ENCODE measurements at places on chromosomes 2 and 18.

- no peak for DNase-seq
These were observed 178.5 kb upstream of the SESTD1 start for GRCh38 chr2:179443180-179443579.

- no peak for DNase-seq
These were observed 22.3 kb downstream of the SNED1 start for GRCh38 chr2:241020629-241021190.

DNA sequence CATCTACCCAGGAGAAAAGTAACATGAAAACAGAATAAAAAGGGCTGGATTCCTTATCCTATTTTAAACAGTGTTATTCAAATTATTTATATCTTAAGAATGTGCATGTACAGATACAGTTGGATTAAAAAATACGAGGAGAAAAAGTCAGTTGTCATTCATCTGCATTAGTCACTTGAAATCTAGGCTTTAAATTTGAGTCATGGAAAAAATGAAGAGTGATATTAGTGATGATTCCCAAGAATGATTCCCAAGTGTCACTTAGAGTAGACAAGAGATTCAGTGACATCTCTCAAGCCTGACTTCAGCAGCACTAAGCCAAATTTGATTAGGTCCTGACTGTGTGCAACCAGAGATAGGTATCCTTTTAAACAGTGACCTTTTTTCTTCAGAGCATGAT lies 394.2 kb downstream of the IRS1 start:
- DNase-seq: no peak

GRCh38 chr2:109174626-109175349 lies 45.8 kb downstream of the SH3RF3 start:
- no peak for DNase-seq

GRCh38 chr2:8840475-8841091 lies 3.2 kb upstream of the KIDINS220 start:
- DNase-seq: peak; percentile 10

DNA sequence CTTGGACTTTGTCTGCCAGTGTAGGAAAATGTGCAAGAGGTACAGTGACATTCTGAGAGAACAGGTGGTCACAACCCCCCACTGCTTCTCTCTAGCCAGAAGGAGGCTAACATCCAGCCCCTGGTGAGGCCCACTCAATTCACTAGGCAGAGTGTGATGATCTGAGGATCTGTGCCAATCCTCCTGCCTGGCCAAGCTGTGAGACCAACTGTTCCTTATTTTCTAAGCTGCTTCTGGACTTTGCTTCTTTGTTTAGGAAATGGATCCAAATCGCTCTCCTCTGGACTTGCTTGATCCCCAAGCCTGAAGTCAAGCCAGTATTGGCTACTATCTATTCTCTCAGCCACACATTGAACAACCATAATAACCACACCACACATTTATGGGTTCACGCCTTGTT lies 202.8 kb downstream of the PIK3C3 start:
- peak; percentile 94 for DNase-seq

- DNase-seq: peak; percentile 75
These were observed 125.1 kb downstream of the CPS1 start for GRCh38 chr2:210681491-210681890.

- no peak for DNase-seq
These were observed 36.6 kb downstream of the UBE2F start for GRCh38 chr2:238003234-238004031.

DNA sequence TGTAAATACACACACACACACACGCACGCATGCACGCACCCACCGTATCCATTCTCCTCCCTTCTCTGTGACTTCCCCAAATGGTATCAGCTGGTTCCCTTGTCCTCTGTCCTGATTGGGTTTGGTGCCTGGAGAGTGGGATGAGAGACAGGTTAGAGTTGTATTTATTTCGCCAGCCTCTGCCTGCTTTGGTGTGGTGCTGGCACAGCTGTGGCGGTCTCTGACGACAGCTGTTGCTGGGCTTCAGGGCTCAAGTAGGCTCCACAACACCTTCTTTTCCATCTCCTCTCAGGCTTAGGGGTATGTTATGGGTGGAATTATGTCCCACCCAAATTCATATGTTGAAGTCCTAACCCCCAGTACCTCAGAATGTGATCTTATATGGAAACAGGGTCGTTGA lies 94.9 kb upstream of the ITGA6 start:
- DNase-seq: no peak

DNA sequence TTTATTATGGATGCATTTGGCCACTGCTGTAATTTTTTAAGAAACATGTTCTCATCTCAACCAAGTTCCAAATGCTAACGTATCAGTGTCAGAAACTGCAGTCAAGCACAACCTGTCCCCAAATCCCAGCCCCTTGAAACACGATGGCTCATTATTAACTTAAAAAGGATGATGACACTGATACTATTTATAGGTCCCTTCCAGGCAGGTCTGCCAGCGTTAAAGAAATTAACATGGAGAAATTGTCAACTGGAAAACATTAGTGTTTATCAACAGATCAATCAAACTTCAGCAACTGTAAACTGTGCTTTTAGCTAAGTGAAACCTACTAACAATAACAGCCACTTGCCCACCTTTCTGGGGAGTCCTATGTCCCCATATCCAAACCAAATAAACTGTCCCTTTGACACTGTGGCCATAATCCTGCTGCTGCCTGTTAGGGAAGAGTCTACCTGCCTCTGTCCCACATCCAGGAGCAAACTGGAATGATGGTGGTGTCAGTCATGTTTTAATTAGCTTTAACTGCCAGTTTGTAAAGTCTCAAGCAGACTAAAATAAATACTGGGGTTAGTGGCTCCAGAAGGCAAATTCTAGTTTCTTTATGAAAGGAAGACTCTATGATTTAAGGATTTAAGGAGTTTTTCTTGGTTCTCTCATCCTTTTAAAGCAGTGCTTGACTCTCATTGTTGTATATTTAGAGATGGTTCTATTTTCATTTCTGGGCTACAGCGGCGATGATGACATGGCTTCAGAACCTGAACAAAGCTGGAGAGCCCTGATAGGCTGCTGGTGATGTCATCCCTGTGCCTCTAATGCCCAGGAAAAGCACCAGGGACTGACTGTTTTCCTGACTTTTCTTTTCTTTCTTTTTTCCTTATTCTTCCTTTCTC lies 583.6 kb upstream of the PIK3C3 start:
- peak; percentile 93 for DNase-seq

DNA sequence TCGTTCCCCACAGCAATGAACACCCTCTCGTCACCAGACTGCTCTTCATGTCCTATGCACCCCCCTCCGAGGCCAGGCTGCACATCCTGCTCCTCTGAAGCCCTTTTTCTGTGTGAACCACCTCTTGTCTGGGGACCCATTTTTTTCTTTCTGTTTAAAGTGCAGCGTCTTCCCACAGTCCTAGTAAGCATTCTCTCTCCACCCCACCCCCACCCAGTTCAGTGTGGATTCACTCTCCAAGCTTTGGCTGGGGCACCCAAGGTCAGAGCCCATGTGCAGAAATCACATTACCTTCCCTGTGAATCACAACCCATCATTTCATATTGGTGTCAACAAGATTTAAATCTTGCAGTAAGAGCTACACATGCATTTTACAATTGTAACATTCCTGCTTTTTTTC lies 26.4 kb upstream of the PKDCC start:
- DNase-seq: no peak

- DNase-seq: no peak
These were observed 59.6 kb downstream of the FASTKD2 start for GRCh38 chr2:206824993-206825392.

DNA sequence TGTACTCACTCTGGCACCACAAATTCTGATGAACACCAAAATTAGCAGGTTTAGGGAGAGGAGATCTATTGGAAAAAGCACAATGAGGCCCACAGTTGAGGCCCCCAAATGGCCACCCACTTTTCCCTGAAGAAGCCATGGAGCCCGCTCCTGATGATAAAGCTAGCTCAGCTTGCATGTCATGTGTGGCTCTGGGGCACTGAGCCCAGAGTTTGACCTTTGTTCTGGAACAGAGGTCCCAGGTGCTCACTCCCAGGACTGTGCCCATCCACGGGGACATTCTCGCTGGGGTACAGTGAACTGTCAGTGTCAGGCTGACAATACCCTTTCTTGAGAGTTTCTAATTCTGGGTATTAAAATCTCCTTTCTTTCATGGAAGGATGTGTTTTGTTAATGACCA lies 36.2 kb downstream of the XDH start:
- DNase-seq: no peak

DNA sequence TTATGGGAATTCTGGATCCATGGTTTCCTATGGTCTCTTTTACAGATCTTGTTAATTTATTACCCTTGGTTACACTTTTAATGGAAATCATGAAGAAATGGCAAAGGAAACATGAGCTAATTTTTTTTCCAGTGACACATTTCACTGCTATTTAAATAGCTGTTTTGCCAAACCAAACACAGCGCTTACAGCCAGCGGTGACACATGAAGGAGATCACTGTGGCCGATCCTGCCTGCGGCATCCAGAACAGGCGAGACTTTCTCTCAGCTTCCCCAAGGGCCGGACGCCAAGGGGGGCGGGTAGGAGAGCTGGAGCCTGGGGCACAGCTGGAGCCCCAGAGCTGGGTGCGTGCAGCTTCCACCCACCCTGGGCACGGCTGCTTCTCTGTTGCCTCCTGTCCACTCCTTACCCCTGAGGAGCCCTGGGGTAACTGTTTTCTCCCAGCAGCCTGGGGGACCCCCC lies 81.4 kb upstream of the PKDCC start:
- DNase-seq: peak; percentile 47

GRCh38 chr2:229431327-229431954 lies 160.4 kb upstream of the PID1 start:
- DNase-seq: peak; percentile 2

DNA sequence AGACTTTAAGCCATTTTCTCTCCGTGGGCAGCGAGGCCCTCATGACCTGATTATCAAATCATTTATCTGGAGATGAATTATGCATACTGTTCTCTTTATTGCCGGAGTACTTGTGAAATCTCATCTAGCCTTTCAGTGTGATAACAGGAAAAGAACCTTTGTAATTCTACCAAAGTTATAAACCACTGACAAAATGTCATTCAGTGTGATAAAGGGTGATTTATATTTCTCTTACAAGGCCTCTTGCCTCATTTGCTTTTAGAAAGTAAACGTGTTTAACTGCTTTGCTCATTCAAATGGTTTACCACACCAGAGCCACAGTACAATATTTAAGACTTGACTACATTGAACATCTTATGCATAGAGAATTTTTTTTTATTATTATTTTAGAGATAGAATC lies 13.8 kb downstream of the MTCL1 start:
- DNase-seq: no peak

- peak; percentile 16 for DNase-seq
These were observed 11.6 kb upstream of the BOK start for GRCh38 chr2:241546771-241547498.

- DNase-seq: no peak
These were observed 34.8 kb downstream of the ASB1 start for GRCh38 chr2:238461491-238461890.

GRCh38 chr18:46624127-46624526 lies 32.9 kb downstream of the LOXHD1 start:
- DNase-seq: no peak

DNA sequence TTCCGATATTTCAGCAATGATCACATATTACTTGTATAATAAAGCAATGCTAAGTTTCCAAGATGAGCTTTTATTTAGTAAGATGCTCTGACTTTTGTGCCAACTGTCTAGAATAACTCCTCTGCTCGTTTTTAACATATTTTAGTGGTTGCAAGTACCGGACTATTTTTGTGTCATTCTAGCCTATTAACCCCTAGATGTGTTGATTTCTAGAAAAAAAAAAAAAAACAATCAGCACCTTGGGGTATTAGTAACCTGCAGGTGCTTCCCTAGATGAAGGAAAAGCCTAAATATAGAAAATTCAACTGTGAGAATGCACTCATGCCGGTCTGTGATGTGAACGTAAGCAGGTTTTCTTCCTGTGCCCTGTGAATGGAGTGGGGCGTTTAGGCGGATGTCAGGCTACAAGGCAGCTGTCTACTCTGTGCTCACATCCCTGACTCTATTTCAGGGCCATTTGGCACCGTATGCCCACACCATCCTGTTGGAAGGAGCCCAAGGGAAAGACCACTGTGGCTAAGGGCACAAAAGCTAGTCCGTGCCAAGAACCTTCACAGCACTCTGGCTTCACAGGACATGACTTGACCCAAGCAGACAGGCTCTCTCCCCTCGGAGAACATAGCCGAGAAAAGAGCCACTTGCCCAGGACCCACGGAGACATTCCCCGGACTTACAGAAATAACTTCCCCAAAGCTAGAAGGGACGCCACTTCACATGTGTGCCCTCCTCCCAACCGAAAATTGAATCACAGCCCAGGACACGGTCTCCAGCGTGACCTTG lies 60.9 kb upstream of the AGAP1 start:
- no peak for DNase-seq

DNA sequence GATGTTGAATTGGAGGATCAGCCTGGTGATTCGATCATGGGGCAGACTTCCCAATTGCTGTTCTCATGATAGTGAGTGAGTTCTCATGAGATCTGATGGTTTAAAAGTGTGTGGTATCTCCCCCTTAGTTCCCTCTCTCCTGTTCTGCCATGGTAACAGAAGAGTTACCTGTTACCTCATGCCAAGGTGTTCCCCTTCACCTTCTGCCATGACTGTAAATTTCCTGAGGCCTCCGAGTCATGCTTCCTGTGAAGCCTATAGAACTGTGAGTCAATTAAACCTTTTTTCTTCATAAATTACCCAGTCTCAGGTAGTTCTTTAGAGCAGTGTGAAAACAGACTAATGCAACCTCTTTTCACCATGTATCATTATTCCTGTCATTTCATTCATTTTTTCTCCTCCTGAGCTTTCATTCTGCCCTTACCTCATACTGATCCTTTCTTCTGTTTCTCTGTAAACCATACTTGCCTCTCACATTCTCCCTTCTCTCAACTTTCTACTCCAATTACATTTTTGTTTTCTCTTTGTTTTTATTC lies 22.0 kb downstream of the STARD6 start:
- peak; percentile 20 for DNase-seq

GRCh38 chr2:156999661-157000060 lies 257.8 kb upstream of the GALNT5 start:
- DNase-seq: peak; percentile 27

DNA sequence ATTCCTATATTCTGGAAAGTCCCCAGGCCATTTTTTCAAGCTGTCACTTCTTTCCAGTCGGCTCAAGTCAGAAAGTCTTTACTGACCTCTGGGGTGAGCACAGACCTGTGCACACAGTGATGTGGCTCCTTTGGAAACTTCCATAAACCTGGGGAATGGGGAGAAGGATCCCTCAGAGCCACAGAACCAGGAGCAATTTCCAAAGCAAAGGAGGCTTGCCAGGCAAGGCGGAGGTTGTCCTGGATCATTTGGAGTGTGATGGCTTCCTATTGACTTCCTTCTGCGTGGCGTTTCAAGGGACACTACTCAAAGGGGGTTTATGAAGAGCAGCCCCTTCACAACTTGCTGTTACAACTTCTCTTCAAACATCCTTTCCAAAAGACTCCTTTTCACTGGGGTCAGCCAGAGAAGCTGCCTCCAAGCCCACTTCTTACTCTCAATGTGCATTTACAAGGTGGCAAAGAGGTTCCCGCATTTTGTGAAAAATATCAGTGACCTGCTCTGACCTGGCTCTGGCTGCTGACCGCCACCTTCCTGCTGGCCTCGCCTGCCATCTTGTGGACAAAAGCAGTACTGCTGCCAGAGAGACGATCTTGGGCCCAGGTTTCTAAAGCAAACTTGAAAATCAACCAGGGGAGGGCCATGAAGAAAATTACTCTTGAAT lies 18.2 kb upstream of the TMEM247 start:
- peak; percentile 7 for DNase-seq
